ENCODE measurements at places on chromosomes 2 and 18.

- DNase-seq: no peak
Observed at GRCh38 chr18:48663931-48664847, 125.4 kb downstream of the CTIF start.

DNA sequence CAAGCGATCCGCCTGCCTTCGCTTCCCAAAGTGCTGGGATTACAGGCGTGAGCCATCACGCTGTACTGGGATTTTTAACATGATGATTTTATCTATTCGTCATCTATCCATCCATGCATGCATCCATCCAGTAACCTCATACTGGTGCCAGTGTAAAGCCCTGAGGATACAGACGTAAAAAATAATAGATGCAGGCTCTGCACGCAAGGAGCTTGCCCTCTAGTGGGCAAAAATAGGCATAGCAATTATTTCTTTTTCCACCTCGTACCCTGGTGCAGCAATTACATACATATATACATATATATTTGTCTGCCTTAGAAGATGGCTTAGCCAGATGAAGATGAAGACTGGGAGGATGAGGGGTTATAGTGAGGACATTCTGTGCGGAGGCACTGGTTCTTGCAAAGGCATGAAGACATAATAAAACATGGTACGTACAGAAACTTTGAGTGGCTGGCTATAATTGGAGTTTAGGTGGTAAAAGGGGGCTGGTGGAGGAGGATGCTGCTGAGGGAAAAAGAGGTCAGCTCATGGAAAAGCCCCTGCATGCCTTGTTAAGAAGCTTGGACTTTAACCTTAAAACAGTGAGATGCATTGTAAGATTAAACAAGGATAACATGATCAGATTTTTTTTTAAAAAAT lies 19.6 kb upstream of the RPIA start:
- DNase-seq: peak; percentile 19

- no peak for DNase-seq
Observed at GRCh38 chr2:141579071-141579470, 551.7 kb downstream of the LRP1B start.

- DNase-seq: no peak
Observed at GRCh38 chr2:128187032-128187654, 96.1 kb downstream of the UGGT1 start.

- peak; percentile 27 for DNase-seq
Observed at GRCh38 chr2:58571181-58571852, 330.2 kb upstream of the FANCL start.

DNA sequence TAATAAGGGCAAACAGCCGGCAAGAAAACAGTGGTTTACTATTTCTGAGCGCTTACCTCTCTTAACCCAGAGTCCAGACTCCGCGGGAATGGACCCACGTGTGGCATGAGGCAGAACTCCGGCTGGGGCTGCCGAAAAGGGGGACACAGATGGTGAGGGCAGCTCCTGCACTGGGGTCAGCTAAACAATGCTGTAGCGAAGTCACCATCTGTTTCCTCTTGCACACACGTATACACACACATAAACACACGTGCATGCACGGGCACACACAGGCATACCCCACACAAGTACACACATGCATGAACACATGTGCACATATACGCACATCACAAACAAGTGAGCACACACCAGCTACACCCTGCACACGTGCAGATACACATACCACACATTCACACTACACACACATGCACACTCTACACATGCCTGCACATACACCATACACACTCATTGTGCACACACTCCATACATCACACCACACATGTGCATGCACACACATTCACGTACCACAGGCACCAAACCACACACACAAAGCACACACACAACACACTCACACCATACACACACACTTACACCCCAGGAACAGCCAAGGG lies 105.9 kb upstream of the ID2 start:
- no peak for DNase-seq

DNA sequence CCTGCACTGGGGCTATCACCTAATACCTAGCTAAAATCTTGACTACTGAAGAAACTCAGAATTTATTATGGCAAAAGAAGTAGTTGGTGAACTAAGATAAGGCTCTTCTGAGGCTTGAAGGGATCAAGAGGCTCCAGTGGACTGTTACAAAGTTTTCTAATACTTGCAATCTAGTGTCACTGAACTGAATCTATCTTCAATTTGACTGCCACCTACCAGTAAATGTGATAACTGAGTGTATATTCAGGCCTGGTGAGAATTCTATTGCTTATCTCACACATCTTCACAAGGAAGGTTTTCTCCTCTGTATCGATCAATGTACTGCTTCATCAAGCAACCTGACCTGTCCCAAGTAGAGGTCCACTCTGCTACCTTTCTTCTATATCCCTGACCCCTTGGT lies 40.8 kb downstream of the DARS1 start:
- no peak for DNase-seq

DNA sequence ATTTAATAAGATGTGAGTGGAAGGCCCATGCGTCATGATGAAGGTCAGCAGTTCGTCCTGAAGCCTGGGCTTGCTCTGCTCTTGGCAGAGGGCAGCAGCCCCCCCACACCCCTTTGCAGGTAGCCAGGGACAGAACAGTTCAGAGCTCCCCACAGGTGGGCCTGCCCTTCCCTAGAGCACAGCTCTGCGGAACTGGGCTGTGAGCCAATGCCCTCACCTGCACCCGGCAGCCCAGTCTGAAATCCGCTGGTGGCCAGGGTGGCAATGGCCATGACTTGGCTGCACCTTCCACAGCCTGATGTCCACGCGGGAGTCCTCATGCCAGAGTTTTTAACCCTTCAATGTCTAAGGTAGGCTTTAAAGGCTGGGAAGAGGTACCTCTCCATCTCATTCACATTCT lies 136.7 kb downstream of the ACKR3 start:
- DNase-seq: no peak

- DNase-seq: no peak
Observed at GRCh38 chr2:101983486-101983885, 8.3 kb upstream of the IL1R2 start.

DNA sequence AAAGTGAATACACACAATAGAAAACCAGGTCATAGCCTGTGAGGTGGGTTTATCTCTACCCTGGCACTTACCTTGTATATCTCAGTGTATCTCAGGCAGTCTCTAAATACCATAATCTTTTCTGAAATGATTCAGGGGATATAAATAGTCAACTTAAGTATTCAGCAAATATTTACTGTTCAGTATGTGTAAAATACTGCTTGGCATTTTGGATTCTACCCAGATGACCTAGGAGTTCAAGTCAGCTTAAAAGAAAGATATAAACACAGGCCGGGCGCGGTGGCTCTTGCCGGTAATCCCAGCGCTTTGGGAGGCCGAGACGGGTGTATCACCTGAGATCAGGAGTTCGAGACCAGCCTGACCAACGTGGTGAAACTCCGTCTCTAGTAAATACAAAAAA lies 23.8 kb downstream of the GRHL1 start:
- DNase-seq: no peak

DNA sequence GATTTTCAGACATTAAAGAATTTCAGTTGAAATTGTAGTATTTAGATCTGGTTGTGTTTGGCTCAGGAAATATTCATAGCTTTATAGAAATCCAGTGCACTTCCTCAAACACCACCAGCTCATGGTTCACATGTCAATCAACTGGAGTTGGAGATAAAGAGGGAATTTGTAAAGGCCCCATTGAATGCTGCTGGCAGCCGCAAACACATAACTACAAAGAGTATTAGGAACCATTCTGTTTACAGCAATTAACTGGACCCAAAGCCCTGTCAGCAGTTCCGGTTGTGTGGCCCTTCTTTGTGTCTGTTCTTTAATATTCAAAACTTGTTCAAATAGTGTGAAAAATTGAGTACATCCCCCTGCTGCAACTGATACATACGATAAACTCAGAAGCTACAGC lies 107.4 kb upstream of the LRRTM4 start:
- no peak for DNase-seq

GRCh38 chr2:238351315-238351714 lies 31.0 kb downstream of the TRAF3IP1 start:
- DNase-seq: no peak

- DNase-seq: no peak
Observed at GRCh38 chr18:42176599-42176998, 221.6 kb downstream of the PIK3C3 start.

GRCh38 chr2:47386551-47386950 lies 16.4 kb upstream of the MSH2 start:
- no peak for DNase-seq

DNA sequence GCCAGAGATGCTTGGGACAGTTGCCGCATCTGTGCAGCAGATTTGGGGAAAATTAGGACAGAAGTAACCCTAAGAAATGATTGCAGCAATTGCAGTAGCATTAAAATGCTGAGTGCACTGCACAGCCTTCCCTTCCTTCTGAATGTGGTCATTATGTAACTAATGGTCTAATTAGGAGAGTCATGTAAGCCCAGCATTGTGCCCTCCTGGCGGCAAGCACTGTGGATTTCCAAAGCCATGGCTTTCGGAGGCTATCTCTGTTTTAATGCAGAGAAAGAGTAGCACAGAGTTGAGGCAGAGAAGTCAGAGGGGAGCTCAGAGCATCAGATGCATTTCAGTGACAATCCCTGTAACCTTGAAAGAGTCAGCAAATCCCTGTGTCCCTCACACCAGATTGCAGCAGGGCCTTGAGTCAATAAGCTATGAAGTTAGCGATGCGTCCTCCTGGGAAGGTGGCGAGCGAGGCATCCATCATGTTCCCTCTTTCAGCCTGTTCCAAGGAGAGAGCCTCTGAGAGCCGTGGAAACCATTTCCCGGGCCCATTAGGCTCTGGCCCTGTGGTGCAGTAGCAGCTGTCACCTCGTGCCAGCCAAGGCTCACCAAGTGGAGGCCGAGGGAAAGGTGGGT lies 307.2 kb downstream of the FBXO15 start:
- DNase-seq: no peak

DNA sequence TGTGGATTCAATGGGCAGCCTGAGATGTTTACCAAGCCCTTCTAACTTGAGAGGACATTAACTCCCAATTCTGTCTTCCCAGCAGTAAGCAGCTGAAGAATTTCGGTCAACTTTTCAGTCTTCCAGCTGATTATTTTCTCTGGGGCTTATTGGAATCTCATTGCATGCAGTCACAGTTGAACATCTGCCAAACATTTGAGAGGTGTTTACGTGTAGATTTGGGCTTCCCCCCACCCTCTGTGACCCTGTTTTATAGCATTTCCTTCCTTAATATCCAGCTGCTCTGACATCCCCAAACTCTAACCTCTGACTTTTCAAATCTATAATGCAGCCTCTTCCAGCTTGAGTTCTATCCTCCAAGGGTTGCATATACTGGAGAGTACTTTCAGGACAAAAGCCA lies 16.5 kb upstream of the VIT start:
- DNase-seq: no peak

GRCh38 chr2:181426672-181427071 lies 30.5 kb upstream of the ITGA4 start:
- no peak for DNase-seq

DNA sequence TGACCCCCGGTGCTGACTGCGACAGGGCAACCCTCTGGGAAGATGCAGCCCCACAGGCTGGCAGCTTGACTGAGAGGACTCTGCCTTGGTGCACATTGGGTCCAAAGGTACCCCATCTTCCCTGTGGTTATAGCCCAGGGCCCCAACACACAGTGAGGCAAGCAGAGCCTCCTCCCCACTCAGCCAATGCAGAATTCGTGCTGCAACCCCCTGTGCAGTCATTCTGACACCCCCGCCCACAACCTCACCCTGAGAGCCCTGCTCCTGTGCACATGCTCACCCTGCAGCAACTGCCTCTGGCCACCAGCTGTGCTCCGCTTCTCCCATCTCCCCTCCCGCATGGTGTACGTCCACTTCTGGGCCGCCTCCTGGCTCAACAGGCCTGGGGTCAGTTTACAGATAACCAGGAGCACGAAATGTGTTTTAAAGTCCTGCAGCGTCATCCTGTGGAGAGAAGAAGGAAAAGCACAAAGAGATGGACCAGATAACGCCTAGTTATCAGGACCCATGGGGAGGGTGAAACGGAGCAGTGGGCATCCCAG lies 24.4 kb downstream of the CAPN14 start:
- DNase-seq: no peak

DNA sequence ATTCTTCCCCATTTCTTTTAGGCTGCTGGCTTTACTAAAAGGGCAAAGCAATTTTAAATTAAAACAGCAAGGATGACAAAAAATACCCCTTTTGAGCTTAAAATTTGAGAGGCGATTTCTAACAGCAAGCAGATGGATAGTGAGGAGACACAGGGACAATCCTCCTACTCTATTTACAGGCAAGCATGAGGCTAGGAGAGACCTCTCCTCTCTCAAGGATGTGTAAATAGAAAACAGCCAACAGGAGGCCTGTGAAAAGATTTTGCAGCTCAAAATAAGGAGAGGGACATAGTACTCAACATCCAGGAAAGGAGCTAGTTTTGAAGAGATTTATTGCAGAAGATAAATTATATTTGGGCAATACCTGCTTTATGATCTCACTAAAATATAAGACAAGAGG lies 53.8 kb downstream of the LINC00305 start:
- no peak for DNase-seq

- DNase-seq: no peak
Observed at GRCh38 chr2:202185156-202185555, 53.2 kb downstream of the SUMO1 start.

DNA sequence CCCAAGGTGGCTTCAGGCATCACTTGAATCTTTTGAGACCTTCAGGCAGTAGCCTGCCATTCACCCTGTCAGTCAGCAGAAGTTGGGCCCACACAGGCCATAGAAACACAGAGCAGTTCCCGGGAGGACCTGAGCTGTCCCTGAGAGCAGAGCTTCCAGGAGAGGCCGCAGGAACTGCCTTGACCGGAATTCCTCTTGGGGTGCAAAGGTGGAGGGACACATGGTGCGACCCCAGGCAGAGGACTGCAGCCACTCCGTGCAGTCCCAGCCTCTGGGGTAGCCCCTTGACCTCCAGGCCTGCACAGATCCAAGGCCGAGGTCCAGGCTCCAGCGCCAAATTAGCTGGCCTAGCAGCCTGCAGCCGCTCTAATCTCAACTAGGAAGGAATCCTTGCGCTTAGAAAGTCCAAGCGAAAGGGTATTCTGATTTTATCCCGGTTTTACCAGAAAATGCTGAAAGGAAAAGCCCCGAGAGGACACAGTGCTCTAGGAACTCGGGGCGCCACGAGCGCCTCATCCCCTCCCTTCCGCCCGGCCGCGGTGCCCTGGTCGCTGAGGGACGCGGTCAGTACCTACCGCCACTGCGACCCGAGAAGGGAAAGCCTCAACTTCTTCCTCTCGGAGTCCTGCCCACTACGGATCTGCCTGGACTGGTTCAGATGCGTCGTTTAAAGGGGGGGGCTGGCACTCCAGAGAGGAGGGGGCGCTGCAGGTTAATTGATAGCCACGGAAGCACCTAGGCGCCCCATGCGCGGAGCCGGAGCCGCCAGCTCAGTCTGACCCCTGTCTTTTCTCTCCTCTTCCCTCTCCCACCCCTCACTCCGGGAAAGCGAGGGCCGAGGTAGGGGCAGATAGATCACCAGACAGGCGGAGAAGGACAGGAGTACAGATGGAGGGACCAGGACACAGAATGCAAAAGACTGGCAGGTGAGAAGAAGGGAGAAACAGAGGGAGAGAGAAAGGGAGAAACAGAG lies 5.4 kb downstream of the SIX2 start:
- no peak for DNase-seq

DNA sequence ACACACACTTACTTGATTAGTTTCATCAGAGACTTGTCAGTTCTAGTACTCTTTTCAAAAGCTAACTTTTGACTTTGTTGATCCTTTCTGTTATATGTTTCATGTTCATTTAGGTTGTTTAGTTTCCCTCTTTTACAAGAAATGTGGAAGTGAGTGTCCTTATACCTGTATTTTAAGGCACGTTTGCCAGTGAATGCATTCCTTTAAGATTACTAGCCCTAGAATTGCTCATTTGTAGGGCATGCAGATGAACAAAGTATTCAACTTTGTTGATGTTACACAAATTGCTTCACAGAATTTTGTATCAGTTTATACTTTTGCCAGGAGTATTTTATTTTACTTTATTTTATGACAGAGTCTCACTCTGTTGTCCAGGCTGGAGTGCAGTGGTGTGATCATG lies 6.3 kb downstream of the IL1RL2 start:
- no peak for DNase-seq

All from GM12864 (cell line).